ENCODE measurements at places on chromosomes 7 and 10.

DNA sequence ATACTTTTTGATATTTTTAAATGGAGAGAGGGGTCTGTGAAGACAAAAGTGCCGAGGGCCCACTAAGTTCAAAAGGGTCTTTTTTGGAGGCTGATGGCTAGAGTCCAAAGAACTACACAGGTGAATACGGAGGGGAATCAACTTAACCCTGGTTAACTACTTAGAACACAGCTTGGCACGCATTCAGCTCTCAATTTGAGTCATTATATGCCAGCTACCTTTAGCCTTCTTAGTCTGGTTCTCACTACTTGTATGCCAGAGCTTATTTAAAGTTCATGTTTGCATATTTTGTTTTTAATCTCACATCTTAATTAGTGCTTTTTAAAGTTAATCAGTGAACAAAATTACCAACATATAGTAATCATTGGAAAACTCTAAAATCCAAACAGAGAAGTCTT lies 80.8 kb downstream of the VWDE start:
- DNase-seq: no peak

DNA sequence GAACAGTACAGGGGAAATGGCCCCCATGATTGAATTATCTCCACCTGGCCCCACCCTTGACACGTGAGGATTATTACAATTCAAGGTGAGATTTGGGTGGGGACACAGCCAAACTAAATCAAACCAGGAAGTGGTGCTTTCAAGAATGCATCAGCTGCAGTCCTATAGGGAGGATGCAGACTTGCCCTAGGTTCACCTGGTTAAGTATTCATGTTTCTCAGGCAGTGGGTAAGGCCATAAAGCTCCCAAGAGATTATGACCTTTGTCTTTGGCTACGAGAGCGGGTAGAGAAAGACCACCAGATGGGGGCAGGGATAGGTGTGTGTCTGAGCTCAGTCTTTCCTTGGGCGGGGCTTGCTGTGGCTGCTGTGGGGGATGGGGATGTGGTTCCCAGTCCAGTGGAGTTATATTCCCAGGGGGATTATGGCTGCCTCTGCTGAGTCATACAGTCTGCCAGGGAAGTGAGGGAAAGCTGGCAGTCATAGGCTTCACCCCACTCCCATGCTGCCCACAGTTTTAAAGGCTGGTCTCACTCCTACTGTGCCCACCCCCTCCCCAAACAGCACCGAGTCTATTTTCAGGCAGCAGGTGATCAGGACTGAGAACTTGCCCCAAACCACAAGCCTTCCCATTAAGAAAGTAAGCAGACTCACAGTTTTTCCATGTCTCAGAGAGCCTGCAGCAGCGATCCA lies 8.4 kb upstream of the R3HCC1L start:
- no peak for DNase-seq

GRCh38 chr7:97450516-97450915 lies 281.4 kb upstream of the TAC1 start:
- DNase-seq: no peak

DNA sequence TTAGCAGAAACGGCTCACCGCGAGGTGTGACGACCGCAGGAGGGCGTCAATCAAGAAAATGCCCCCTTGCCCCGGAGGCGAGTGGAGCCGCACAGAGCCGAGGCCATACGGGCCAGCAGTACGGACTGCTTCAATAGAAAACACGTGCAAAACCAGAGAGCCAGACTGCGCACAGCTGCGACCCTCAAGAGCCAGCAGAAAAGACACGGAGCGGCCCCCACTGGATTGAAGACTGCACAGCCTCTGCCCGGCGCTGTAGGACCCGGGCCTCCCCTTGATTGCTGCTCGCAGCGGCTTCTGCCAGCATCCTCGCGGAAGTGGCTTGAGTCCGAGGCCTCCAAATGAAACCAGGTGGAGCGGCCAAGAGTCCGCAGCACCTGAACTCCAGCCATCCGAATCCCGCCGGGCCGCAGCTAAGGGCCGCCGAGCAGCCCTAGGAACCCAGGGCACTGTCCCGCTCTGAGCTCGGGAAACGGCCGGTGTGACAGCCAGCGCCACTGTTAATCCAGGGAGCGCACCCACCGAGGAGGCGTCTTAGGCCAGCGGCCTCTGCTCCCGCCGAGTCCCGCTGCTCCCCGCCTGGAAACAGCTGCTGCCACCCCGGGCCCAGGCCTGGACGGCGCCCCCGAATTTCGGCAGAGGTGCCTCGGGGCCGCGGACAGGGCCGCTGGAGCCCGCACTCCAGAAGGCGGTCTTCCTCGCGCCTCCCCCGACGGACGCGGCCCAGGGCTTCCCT lies 660 bp upstream of the HHEX start:
- no peak for DNase-seq

GRCh38 chr10:50552308-50552707 lies 71.4 kb downstream of the SGMS1 start:
- DNase-seq: no peak

DNA sequence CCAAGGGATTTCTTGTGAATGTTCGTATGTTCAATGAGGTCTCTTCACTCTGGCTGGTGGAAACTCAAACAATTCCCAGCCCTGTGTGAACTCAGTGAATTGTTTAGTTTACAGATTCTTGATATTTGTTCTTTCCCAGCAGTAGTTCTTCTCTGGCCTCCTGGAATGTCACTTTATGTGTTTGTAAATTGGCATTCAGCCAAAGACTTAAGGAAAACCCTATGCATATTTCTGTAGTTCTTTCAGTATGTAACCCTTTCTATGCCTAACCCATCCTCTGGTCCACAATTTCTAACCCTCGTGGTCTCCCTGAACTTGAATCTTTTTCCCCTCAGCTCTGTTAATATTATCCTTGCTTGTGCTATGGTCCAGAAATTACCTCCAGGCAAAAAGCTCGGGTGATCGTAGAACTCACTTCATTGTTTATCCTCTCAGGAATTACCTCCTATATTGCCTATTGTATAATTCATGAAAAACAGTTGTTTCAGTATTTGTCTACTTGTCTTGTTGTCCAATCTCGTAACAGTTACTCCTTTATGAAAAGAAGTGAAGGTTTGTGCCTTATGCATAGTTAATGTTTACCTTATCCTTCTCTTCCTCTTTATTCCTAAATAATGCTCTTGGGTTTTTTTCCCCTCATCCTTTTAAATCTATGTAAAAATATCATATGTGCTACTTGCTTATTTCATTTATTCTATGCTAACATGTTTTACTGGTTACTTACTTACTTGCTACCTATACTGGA lies 23.7 kb upstream of the AGR3 start:
- DNase-seq: no peak

- no peak for DNase-seq
Observed at GRCh38 chr7:151379193-151379520, 30.7 kb downstream of the WDR86 start.

GRCh38 chr7:66281678-66282590 lies 76.8 kb downstream of the TPST1 start:
- no peak for DNase-seq

- no peak for DNase-seq
Observed at GRCh38 chr10:112022196-112022595, 161.4 kb downstream of the GPAM start.
